SK-N-SH (cell line): ENCODE measurements at places on chromosomes 13 and 19.

GRCh38 chr19:1343041-1343440, 40.7 kb upstream of the NDUFS7 start:
- no peak for DNase-seq

DNA sequence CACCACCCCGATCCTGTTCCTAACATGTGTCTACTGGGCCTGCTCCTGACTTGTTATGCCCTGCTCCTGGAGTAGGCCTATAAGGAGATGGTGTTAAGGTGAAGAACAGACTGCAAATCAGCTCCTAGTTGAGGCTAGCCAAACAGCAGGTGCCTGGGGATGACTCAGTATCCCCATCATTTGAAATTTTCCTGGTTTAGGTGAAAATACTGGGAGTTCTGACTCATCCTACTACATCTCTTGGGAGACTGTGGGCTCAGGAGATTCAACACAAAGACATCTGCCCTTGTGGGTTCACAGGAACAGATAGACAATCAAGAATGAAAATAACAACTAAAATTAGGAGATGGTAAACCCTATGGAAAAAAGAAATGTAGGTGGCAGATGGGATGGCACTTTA, 41.2 kb downstream of the BRD4 start:
- DNase-seq, result no peak

DNA sequence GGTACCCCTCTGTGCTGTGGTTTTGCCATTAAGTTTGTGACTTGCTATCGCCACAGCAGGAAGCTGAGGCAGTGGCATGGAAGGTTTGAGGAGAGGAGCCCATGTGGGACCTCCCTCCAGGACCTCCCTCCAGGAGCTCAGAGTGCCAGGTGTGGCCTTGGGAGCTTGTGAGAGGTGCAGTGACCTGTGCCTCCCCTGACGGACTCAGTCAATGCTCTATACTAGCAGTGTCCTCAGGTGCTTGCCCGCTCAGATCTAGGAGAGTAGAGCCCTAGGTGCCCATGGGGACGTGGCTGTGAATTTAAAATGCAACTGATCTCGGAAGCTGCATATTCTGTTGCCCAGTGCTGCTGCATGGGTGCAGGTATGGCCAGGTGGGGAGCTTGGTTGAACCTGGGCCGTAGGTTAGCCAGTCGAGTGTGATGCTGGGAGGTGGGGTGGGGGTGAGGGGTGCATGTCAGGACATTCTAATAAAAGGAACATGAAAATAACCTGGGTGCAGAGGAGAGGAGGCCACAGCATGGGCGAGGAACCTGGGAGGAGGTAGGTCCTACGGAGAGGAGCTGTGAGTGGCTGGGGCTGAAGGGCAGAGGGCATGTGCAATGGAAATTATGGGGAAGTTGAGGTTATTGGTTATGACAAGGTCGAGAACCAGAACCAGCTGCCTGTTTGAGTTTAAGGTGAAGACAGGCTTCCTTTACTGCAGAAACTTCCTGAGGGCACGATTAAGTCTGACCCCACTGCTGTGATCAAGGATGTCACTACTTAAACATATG, 41.6 kb downstream of the TEX29 start:
- DNase-seq, result no peak

GRCh38 chr19:39104186-39104596, 20.0 kb downstream of the ACP7 start:
- DNase-seq, result peak; percentile 58

GRCh38 chr13:46207828-46208227, 3.9 kb upstream of the LRRC63 start:
- no peak for DNase-seq

DNA sequence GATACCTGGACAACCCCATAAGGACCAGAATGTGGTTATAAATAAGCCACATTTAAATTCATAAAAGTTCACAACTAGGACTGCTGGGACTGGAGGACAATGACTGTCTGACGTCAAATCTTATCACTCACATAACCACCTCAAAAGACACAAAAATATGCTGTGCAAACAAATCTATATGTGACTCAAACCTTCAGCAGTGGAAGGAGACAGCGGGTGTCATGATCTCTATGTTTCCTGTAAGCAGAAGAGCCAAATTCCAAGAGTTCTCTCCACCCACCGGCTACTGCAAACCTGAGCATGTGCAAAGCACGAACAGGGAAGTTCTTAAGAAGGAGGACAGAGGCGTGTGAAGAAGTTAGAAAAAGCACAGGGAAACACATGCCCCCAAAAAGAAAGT, 113.2 kb downstream of the MYCBP2 start:
- no peak for DNase-seq

DNA sequence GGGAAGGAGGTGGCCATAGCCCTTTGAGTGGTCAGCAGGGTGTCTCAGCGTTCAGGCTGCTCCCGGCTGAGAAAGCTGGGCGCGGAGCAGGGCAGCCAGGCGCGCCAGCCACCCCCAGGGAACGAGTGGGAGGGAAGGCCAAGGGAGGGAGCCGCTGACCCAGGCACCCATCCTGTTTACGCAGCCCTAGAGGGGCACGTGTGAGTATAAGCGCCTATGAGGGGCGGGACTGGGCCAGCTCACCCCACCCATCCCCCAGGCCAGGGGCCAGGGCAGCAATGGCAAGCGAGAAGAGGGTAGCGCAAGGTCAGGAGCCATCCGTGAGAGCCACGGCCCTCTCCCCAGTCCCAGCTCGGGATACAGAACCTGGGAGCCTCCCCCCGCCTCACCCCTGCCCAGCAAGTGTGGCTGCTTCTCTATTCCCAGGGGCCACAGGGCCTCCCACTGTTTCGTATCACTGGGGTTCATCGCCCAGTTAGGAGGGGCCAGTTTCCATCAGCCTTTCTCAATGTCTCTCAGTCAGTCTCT, 897 bp upstream of the DMKN start:
- DNase-seq, result no peak

- DNase-seq, result no peak
These were observed 421.7 kb downstream of the EFNB2 start for GRCh38 chr13:106113796-106114195.

DNA sequence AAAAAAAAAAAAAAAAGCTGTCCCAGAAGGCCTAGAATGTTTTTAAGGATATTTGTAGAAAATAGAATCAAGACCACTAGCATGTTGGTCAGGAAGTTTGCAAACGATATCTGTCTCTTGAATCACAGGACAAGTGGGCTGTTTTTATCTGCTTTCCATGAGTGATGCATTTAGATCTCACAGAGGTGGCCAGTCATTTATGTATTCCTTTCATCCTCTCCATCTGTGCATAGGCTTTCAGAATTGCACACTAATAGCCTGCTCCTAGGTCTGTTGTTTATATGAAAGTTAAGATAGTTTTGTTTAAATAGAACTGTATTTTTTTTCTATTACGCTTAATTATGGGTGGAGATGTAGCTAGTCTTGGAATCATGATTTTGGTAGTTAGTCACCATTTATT, 289.5 kb downstream of the SHISA2 start:
- DNase-seq, result no peak

- DNase-seq, result no peak
These were observed 32.5 kb downstream of the BRD4 start for GRCh38 chr19:15299568-15300409.

GRCh38 chr13:112171570-112171965, 104.6 kb downstream of the SOX1 start:
- DNase-seq, result no peak

DNA sequence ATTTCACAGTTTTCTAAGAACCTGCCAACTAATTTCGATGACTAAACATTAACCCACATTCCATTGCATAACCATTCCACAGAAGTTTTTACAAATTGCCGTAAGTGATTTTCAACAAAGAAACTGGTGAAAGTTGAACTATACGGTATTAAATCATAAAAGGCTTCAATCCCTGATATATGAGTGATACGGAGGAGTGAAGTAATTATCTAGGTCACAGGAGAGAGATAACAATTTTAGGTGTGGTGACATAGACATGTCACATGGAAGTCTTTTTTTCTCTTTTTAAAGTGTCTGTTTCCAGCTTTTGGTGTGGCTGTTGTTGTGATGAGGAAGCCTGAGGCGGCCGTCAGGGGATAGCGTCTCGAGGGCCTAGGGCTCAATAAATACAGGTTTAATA, 29.4 kb downstream of the TBC1D4 start:
- no peak for DNase-seq

DNA sequence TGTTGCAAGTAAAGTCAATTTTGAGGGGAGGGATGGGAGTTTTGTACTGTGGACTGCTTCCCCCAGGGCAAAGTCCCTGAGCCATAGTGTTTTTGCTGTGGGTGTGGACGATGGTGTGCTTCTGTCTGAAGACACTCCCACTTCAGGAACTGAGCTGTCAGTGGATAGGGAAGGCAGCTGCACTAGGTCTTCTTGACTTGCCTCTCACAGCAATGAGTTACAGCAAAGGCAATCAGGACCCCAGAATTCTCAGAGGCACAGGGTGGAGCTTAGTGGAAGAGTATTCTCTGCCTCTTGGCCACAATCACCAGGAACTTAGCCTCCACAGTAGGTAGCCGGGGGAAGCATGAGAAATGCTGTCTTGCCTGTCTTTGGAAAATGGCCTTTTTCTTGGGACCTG, 1416.6 kb upstream of the MIR17HG start:
- DNase-seq, result no peak

- no peak for DNase-seq
These were observed 47.4 kb downstream of the COG3 start for GRCh38 chr13:45512098-45512496.

DNA sequence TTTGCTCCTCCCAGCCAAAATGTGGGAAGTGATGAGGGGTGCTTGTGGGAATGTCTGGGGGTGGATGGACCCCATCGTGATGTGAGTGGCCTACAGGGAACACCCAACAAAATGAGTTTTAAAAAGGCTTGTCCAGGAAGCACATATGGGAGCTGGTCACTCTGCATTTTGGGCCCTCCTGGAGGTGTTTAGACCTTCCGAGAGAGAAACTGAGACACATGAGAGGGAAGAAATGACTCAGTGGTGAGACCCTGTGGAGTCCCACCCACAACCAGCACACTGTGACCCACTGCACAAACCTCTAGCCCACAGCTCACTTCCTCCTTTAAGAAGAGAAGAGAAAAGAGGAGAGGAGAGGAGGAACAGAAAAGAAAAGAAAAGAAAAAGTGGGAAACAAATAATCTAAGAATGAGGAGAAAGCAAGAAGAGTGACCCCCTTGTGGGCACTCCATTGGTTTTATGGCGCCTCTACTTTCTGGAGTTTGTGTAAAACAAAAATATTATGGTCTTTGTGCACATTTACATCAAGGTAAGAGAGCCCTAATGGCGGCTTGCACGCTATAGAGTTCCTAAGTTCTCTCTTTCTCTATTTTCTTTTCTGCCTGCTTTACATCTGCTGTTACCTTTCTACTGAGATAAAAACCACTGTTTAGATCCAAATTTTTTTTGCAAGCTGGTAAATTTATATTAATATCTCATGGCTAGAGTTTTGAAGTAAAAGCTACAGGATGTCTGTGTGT, 13.3 kb upstream of the LILRB1 start:
- DNase-seq, result no peak

DNA sequence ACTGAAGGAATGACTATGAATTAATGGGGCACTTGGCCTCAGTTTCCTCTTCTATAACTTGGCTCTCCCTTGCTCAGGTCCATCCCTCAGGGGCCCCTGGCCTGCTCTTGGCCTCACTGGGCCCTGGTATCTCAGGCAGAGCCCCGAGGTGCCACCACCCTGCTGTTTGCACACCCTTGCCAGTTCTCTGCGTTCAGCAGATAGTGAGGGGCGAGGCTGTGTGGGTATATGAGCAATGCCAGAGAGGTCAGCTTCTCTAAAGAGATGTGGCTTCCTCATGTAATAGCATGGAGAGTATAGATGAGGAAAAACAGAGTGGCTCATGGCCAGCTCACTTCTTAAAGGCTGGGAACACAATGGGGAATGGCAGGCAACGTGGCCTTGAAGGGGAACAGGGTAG, 76.1 kb downstream of the CYSLTR2 start:
- DNase-seq, result no peak

DNA sequence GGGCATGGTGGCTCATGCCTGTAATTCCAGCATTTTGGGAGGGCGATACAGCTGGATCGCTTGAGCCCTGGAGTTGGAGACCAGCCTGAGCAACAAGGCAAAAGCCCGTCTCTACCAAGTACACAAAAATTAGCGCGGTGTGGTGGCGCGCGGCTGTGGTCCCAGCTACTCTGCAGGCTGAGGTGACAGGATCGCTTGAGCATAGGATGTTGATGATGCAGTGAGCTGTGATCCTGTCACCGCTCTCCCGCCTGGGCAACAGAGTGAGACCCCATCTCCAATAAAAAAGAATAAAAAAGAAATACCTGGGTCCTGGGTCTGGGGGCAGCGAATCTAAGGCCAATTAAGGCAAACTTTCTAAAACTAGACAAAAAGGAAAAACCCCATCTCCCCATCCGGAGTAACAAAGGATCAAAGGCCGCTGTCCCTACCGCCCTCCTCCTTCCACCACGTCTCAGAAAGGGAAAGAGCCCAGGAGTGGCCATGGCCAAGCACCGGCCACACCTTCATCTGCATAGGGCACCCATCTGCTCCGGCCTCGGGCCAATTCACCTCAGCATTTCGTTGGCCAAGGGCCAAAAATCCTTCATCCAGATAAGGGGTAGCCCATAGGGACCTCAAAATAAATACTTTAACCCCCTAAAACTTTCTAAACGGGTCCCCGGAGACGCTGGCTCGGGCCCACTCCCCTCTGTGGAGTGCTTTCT, 851 bp downstream of the ZNF320 start:
- DNase-seq, result peak; percentile 56

- no peak for DNase-seq
These were observed 27.3 kb downstream of the INTS6 start for GRCh38 chr13:51425410-51426042.

GRCh38 chr19:3769494-3769893, 2.5 kb downstream of the RAX2 start:
- peak; percentile 33 for DNase-seq

DNA sequence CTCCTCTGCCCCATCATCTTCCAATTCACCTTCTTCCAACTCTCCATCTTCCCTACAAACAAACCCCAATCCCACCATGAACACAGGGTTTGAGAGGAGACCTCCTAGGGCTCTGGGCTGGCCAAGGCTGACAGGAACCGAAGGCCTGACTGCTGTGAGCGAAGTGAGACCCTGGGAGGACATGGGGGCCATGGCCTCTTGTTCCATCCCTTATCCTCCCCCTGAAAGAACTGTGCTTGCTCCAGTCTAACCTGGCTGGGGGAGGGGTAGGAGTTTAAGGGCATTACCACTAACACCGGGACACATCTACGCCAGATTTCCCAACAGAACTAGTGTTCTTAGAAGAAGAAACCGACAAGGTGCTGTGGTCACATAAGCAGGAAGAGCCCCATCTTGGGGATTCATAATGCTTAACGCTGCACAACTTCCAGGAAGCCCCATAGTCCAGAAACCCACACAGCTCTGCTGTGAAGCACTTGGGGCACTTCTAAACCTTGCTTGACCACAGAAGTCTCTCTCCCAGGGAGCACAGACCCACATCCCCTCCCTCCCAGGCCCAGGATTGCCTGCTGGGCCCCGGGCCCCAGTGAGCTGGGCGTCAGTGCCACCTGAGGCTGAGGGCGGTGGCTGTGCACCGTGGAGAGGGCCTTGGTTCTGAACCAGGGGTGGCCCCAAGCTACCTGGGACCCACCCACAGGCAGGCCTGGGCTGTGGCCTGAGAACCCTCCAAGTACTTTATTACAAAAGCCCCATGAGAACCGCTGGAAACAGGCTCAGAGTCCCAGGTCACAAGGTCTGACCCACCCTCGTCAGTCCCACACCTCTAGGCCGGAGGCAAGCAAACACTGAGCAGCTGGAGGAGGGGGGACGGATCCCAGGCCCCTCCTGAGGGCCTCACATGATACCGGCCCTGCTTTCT, 18.8 kb downstream of the ZC3H4 start:
- DNase-seq, result no peak

- DNase-seq, result peak; percentile 31
These were observed 3.4 kb downstream of the RPL36 start for GRCh38 chr19:5693195-5694166.

- DNase-seq, result no peak
These were observed 5.7 kb downstream of the RAB4B start for GRCh38 chr19:40783711-40784110.

- DNase-seq, result no peak
These were observed 252.8 kb downstream of the RFC3 start for GRCh38 chr13:34070544-34071303.
